Left cardiac atrium (tissue), 4 donors: ENCODE measurements at places on chromosomes 1 and 21. TPM values are rescaled to one million over a fixed set of nuclear protein-coding genes. Genes with fewer than 3 reads are reported as not detected.

PTAFR gene
- total RNA-seq: 4.7 TPM

OLFML2B gene
- 11.4 TPM for total RNA-seq

SLC9C2 gene
- 0.06 TPM for total RNA-seq

RIMKLA gene
- total RNA-seq: 6.3 TPM

SSU72 gene
- 118 TPM for total RNA-seq

VN1R5 gene
- total RNA-seq: not detected

KRTAP20-3 gene
- total RNA-seq: not detected

RNU1-3 gene
- total RNA-seq: 5,988 TPM

SHCBP1L gene
- total RNA-seq: not detected

RGS7 gene
- not detected for total RNA-seq

OR2L2 gene
- total RNA-seq: not detected

MROH7 gene
- 4.5 TPM for total RNA-seq

SPRR1A gene
- total RNA-seq: not detected

LCE2A gene
- total RNA-seq: not detected

FAM110D gene
- total RNA-seq: 5.3 TPM

SH2D5 gene
- total RNA-seq: 0.44 TPM

TNFRSF18 gene
- 0.44 TPM for total RNA-seq
